Activated T-cell treated with anti-CD3 and anti-CD28 coated beads, Interleukin-2, amount 50 U/mL, for 4 hours (primary cell): ENCODE measurements at places on chromosomes 12 and 14. TPM values are rescaled to one million over a fixed set of nuclear protein-coding genes. Genes with fewer than 3 reads are reported as not detected.

DNA sequence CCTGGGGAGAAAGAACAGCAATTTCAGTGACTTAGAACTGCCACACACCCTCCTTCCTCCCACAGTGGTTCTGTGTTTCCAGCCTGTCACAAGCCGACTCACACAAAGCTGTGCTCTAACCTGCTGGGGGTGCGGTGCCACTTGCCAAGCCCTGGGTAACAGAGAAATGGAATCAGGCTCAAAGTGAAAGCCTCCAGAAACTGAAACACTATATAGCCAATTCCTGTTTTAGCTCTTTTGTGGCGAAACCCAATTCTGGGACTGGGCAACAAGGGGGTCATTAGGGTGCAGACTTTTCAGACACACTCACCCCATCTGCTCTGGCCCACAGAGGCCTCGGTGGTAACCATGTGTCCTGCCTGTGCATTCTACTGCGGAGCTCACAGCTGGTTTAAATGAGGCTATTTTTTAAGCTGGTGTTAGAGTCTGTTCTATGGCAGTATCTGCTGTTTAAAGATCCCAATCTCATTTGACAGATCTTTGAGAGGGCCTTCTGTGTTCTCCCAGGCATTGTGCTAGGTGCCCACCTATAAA lies 15.2 kb upstream of the ACTR6 start:
- DNase-seq: no peak

The TAS2R19 gene
- total RNA-seq: 1.1 TPM

The ZC3H14 gene
- total RNA-seq: 51.2 TPM

GRCh38 chr12:122125452-122126341 lies 47.1 kb downstream of the MLXIP start:
- DNase-seq: no peak

The FBXO21 gene
- 33.5 TPM for total RNA-seq

GRCh38 chr12:93184672-93185368 lies 192.9 kb upstream of the NUDT4 start:
- no peak for DNase-seq

The TAS2R8 gene
- not detected for total RNA-seq

The ZFYVE1 gene
- 6.4 TPM for total RNA-seq
